ENCODE measurements at places on chromosomes 11 and 22.

- no peak for DNase-seq
Observed at GRCh38 chr11:34490304-34490703, 23.3 kb downstream of the ELF5 start.

GRCh38 chr11:119759324-119759723 is 30.3 kb upstream of the NECTIN1 start:
- no peak for DNase-seq

GRCh38 chr11:129702410-129703398 is 112.9 kb upstream of the TMEM45B start:
- no peak for DNase-seq

DNA sequence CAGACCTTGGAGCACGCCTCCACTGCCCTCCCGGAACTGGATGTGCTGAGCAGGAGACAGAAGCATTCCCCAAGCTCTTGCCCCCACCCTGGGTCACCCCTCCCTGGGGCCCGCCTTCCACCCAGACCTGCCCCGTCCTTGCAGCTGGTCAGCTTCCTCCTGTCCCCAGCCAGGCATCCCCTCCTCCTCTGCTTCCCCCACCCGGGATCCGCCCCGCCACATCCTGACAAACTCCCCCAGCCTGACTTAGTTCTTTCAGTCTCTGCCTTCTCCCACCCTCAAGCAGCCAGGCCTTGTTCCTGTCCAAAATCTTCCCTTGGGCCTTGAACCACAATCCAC is 1.1 kb upstream of the PLXNB2 start:
- DNase-seq = no peak

DNA sequence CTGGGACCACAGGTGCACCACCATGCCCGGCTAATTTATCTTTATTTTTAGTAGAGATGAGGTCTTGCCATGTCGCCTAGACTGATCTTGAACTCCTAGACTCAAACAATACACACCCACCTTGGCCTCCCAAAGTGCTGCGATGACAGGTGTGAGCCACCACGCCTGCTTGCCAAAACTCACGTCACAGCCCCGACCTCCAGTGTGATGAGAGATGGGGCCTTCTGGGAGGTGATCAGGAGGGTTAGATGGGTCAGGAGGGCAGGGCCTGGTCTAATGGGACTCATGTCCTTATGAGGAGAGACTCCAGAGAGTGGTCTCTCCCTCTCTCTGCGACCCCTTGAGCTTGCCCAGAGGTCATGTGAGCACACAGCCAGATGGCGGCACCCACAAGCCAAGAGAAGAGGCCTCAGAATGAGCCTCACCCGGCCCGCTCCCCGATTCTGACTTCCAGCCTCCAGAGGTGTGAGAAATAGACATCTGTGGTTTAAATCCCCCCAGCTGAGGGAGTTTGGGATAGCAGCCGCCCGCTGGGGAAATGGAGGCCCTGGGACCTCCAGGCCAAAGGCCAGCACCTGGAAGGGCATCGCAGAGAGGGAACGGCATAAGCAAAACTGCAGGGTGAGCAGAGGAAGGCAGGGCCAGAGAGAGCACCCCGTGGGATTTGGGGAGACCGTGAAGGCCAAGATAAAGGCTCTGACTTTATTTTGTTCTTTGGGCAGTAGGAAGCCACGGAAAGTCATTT is 24.1 kb upstream of the GAL start:
- no peak for DNase-seq

GRCh38 chr11:130403967-130404366 is 24.4 kb downstream of the ADAMTS8 start:
- no peak for DNase-seq

- no peak for DNase-seq
Observed at GRCh38 chr11:69912911-69913451, 93.8 kb upstream of the FGF3 start.

GRCh38 chr11:74532501-74533246 is 39.1 kb upstream of the LIPT2 start:
- DNase-seq = no peak

GRCh38 chr11:100297516-100297915 is 389.6 kb upstream of the ARHGAP42 start:
- DNase-seq = no peak

DNA sequence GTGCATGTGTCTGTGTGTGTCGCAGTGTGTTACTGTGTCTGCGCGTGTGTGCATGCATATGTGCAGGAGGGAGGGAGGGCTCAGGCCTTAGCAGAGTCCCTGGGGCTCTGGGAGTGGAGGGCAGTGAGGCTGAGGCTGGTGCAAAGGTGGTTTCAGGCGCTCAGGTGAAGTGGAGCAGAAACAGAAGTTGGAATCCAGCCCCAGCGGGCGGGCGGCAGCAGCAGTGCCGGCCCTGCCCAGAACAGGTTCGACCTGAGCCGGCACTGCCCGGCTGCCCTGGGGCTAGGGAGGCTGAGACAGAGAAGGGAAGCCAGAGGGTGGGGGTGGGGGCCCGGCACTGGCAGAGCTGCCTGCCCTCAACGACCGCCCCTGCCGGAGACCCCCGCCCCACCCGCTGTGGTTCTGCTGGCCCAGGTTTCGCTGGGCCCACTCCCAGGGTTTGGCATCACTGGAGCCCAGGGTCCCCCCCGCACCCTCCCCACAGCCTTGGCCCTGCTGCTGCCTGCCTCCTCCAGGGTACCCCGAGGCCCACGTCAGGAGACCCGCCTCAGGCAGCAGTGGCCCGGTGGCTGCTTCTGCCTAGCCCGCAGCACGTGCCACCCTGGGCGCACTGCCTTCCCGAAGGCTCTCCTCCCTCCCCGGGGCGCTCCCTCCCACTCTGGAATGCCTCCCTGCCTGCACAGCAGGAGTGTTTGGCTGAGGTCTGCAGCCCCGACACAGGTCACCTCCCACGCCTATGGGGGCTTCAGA is 13.3 kb downstream of the ASCL2 start:
- no peak for DNase-seq

GRCh38 chr11:75286826-75287465 is 46.4 kb downstream of the TPBGL start:
- DNase-seq = no peak

DNA sequence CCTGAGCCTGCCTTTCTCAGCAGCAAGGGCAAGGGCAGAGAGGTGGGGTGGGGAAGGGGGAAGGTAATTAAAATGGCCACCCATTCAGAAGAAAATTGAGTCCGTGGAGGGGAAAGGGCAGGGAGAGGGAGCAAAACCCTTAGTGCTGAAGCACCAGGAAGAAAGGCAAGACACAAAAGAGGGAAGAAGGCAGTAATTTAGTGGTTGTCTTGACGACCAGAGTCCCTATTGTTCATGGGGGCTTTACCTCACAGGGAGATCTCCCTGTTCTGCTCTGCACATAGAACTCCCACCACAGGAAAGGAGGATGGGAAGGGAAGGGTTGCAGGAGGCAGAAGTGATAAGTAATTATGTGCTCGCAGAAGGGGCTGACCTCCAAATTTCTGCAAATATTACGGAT is 23.4 kb downstream of the SNX19 start:
- DNase-seq = no peak

- DNase-seq = no peak
Observed at GRCh38 chr11:83042964-83043711, 28.6 kb downstream of the RAB30 start.

DNA sequence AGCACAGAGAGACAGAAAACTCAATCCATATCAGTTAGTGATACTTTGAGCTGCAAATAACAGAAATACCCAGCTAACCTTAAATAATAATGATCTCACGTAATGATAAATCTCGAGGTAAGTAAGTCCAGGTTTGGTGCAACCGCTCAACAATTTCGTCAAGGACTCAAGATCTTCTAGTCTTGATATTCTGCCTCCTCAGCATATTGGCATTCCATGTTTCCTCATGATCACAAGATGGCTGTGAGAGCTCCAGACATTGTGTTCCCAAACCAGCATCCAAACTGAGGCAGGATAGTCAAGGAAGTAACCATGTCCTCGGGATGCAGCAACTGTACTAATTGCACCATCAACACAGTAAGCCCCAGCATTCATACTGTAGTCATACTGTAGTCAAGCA is 7.5 kb upstream of the LARGE1 start:
- no peak for DNase-seq

GRCh38 chr22:46834021-46834737 is 71.7 kb downstream of the TBC1D22A start:
- no peak for DNase-seq

- no peak for DNase-seq
Observed at GRCh38 chr11:100757646-100758045, 70.6 kb downstream of the ARHGAP42 start.

GRCh38 chr22:18078329-18079041 is 695 bp downstream of the PEX26 start:
- DNase-seq = no peak

DNA sequence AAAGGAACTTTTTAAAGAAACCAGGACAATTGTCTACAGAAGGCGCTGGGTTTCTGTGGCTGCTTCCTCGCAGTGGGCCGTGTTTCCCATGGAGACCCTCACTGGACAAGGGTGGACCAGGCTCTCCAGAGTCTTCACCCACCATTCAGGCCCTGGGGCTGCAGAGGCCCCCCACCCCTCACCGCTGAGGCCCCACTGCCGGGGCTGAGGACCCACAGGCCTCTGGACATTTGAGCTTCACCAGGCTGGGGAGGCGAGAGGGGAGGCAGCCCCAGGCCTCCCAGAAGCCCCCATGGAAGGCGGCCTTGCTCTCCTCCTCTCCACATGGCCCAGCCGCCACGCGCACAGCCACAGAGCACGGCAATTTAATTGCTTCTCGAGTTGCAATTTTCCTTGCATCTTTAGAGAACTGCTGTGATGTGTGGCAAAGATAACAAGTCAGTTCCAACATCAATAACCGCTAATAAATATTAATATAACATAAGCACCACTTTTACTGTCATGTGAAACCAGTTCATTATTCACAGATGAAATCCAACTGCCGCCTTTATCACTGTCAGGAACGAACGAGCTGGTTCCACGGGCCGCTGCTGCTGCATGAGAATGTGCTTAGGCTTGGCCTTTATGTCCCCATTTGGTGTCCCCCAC is 81.0 kb downstream of the PHF21B start:
- DNase-seq = no peak

- no peak for DNase-seq
Observed at GRCh38 chr11:3836903-3837302, 3.9 kb downstream of the RHOG start.

DNA sequence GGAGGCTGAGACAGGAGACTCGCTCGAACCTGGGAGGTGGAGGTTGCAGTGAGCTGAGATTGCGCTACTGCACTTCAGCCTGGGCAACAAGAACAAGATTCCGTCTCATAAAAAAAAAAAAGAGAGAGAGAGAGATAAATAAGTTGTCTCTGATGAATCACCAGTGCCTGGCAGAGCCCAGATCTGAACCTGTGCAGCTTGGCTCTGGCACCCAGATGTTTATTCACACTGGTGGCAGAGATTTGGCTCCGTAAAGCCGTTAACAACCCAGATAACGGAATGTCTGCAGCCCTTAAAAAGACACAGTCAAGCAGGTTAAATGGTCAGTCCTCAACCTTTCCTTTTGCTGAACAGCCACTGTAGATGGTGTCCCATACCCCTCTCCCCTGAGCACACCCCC is 33.5 kb upstream of the RTL6 start:
- DNase-seq = no peak

DNA sequence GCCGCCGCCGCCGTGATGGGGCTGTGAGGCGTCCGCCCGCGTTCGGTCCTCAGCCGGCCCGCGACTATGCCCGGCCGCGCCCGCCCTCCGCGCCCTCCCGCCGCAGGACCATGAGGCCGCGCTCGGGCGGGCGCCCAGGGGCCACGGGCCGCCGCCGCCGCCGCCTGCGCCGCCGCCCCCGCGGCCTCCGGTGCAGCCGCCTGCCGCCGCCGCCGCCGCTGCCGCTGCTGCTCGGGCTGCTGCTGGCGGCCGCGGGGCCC is 215 bp downstream of the ZNRF3 start:
- no peak for DNase-seq

DNA sequence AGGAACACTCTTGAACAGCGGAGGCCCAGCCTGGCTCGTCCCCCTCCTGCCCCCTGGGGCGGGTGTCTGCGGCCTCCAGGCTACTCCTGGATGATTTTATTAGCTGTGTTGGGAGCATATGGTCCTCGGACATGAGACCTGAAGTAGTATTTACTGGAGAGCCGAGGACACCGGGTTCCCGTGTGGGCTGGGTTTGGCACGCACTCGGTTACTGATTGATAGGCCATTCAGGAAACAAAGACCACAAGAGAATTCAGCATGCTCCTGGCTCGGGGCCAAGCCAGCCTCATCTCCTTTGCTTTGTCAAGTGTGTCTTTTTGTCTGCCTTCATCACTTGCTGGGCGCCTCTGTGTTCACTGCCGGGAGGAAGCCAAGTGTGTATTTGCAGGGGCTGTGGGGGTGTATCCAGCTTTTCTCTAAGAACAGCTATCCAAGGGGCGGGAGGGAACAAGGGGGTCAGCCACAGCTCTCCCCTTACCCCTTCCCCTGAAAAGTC is 9.7 kb downstream of the FXYD2 start:
- DNase-seq = peak; percentile 74

DNA sequence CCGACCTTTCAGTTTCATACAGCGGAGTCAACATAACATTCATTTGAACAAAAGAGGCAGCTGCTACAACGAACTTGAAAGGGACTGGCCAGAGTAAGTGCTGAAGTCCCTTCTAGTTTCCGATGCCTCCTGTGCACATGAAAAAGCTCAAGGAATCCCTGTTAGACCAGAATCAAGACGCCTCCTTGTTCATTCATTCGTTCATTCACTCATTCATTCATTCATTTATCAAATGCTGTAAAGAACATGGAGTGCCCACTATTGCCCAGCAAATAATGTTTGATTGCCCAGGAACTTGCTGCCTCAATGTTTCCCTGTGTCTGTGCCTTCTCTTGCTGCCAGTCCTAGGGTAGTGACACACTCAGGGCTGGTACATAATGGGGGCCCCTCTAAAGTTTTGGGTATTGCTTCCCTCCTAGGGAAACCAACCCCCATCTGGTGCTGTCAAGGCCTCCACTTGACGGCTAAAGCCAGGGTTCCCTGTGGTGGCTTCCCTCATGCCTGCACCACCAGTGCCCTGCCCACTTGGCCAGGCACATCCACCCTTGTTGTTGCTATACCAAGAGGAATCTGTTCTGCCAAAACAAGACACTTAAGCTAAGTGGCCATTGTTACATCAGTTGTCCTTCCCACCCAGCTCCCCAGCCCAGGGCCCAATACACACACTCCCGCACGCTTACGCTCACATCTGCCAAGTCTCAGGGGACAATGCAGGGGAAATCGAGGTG is 3.8 kb downstream of the TMPRSS13 start:
- no peak for DNase-seq

- no peak for DNase-seq
Observed at GRCh38 chr11:2328021-2328420, 26.2 kb downstream of the TSPAN32 start.

- DNase-seq = no peak
Observed at GRCh38 chr22:32341122-32341740, 16.4 kb upstream of the RFPL3 start.

GRCh38 chr22:46593211-46593681 is 26.9 kb upstream of the GRAMD4 start:
- DNase-seq = no peak

- DNase-seq = no peak
Observed at GRCh38 chr11:24407733-24408132, 89.1 kb upstream of the LUZP2 start.

DNA sequence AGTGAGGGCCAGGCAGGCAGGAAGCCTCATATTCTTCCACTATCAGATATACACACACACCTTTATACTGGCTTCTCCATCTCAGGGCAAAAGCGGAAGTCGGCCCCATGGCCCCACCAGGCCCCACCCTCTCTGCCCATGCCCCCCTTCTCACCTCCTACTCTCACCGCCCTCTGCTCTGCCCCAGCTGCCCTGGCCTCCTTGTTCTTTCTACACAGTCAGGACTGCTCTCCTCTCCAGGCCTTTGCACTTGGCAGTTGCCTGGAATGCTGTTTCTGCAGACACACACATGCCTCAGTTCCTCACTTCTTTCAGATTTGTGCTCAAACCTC is 25.3 kb downstream of the OTOG start:
- DNase-seq = no peak

- no peak for DNase-seq
Observed at GRCh38 chr11:68828155-68828931, 13.4 kb downstream of the CPT1A start.

Data from activated CD8-positive, alpha-beta memory T cell treated with anti-CD3 and anti-CD28 coated beads for 1 hour (primary cell).